Erythroblast (primary cell): ENCODE measurements at places on chromosomes 3 and 15.

DNA sequence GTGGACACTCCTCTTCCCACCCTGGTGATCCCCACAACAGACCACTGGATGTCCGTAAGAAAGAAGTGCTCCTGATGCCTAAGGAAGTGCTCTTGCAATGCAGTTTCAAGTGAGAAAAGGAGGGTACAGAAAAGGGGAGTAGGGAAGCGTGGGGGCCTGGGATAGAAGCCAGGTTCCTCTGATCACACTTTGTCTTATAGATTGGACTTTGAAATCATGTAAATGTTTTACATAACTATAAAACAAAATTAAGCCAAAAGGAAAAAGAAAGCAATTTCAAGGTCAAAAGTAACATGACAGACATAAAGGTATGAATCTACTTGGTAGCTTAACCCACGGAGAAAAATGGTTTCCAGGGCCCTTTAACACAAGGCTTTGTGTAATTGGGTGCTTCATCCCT, 107.3 kb upstream of the TRPM1 start:
- no peak for DNase-seq

GRCh38 chr15:51678096-51678495, 3.2 kb upstream of the SCG3 start:
- no peak for DNase-seq

DNA sequence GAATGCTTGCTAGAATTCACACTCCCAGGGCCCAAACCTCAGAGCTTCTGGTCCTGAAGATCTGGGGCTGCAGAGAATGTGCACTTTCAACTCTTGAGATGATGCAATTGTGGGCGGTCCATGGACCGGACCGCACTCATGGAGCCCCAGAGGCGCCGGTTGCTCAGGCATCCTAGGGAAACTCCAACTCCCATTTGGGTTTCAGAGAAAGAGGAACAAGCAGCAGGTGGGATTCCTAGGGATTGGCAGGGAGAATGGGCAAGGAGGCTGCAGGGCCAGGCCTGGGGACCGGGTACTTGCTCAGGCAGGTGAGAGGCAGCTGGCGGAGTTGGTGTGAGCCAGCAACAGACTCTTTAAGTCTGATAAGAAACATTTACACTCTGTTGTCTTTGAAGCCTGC, 3.5 kb downstream of the NOX5 start:
- no peak for DNase-seq

DNA sequence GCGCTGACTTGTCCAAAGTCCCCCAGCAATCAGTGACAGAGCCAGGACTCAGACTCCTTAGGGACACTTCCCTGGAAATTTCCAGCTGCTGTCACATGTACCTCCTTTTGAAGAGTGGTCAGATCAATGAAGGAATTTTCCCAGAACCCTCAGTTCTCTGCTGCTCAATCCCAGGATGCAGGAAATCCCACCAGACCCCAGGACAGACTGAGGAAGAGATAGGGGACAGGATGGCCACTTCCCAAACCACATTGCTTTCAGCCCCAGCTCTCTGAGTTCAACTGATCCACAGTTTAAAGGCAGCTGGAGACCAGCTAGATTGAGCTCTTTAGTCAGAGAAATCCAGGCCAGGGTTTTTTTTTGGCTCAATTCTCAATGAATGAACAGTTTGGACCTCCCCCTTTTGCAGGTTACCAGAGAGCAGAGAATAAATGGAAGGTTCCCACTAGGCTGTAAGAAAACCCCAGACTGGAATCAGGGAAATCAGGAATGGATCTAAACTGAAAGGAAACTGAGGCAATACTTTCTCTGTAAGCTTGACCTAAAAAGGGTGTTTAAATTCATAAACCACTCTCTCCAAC, 1.5 kb downstream of the CYP1A1 start:
- no peak for DNase-seq

- DNase-seq = no peak
Observed at GRCh38 chr15:65653801-65654521, 32.2 kb downstream of the SLC24A1 start.

GRCh38 chr3:132703733-132704132, 18.5 kb downstream of the NPHP3 start:
- DNase-seq = no peak

DNA sequence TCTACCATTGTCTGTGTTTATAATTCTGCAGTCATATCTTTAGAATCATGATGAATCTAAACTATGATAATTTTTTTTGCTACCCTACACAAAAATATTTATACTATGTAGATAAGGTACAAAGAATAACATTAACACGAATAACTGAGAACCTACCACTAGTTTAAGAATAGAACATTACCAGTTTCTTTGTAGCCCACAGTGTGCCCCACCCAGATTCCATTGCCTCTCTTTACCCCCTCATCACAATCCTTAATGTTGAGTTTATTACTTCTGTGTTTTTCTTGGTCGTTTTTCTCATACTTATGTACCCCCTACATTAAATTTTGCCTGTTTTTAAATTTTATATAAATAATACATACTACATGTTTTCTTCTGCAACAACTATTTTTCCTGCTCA, 140.5 kb downstream of the BBX start:
- DNase-seq = no peak

- DNase-seq = no peak
Observed at GRCh38 chr3:55330756-55331155, 156.3 kb downstream of the WNT5A start.

DNA sequence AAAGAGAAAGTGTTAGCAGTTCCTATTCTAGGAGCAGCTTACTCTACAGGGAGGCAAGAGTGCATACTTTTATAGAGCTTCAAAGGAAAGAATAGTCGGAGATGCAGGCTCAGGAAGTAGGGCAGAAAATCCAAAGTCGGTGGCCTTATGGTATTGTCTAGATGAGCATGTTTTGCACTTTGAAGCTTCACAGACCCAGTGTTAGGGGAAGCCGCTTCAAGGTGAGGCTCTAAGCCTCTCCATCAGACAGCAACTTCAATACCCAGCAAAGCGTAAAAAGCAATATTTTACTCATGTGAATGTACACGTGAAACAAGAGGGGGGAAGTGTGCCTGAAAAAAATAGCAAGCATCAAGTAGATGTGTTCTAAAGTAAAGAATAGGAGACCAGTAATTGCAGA, 125.6 kb upstream of the RASGRP1 start:
- DNase-seq = no peak

DNA sequence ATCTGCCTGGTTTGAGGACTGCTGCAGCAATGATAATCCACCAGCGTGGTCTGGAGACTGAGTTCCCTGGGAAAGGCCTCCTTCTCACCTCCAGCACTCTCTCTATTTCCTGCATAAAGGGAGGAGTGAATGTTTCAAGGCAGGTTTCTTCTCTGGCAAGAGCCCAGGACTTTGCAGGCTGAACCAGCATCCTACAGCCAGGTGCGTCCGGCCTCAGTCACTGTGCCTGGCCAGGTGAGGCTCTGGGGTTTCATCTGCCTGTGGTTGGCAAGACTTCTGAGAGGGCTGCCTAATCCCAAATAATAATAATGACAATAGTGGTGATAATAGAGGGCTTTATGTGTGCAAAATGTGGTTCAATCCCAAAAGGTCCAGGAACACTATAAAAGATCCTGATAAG, 269.0 kb upstream of the TBC1D5 start:
- DNase-seq = no peak

DNA sequence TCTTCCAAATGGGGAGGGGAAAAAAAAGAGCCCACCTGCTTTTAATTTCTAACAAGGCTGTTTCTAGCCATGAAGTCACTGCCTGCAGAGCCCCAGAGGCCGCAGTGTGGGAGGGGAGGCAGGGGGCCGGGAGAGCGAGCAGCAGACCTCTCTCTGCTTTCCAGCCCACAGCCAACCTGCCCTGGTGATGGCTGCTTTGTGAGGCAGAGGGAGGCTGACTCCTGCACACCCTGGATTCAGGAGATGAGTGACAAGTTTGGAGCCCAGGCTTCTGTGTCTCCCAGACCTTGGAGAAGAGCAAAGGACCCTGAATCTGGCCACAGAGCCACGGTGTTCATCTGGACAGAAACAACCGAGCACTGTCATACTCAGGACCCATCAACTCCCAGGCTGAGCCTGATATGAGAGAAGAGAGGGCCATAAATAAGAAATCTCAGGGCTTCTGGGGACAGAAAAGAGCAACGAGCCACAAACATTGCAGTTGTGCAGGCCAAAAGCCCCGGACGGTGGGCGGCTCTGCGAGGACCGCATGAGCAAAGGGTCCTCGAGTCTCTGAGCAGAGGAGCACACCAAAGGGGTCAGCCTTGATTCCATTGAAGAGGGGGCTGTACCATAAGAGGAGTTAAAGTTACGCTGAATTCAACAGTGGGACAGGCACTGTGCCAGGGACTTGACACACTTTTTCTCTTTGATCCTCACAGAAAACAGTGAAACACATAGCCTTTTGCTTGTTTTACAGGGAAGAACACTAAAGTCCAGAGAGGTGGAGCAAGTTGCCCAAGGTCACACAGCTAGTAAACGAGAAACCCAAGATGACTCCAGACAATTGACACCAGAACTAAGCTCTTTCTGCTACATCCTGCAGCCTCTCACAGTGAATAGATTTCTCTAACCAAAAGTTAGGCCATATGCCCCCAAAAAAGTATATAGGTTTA, 97.2 kb downstream of the SEMA5B start:
- DNase-seq = no peak

GRCh38 chr3:66037330-66037985, 1.3 kb downstream of the MAGI1 start:
- no peak for DNase-seq

GRCh38 chr3:123525433-123525832, 59.4 kb downstream of the HACD2 start:
- DNase-seq = no peak

DNA sequence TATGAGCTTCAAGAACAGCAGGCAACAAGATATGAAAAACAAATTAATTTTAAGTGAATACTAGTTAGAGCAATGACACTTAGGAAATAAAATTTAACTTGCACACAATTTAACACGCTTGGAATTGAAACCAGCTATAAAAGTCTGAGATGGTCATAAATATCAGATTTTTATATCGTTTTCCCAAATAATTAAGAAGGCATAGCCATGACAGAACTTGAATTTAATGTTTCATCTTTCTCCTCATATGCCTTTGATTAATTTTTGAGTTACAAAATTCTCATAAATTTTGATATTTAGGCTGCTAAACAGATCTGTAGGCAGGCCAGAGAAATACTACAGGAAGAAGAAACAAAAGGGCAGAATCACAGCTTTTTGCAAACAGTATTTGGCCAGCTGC, 38.5 kb downstream of the CD200R1L start:
- DNase-seq = no peak

- DNase-seq = no peak
Observed at GRCh38 chr3:112395181-112395895, 62.4 kb downstream of the CD200 start.

DNA sequence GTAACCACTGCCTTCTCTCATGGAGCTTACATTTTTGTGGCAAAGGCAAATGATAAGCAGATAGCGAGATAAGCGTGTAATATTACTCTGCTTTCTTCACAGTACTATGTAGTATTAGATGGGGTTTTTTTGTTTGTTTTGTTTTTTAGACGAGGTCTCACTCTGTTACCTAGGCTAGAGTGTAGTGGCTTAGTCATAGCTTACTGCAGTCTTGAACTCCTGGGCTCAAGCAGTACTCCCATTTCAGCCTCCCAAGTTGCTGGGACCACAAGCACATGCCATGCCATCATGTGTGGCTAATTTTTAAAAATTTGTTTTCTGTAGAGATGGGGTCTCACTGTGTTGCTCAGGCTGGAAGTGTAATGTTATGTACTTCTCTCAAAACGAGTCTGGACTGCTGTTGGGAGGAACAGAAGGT, 22.9 kb downstream of the MBNL1 start:
- DNase-seq = peak; percentile 48

- DNase-seq = no peak
Observed at GRCh38 chr3:155420881-155421486, 127.5 kb upstream of the STRIT1 start.

GRCh38 chr15:58770519-58770856, 614 bp upstream of the MINDY2 start:
- DNase-seq = peak; percentile 78

DNA sequence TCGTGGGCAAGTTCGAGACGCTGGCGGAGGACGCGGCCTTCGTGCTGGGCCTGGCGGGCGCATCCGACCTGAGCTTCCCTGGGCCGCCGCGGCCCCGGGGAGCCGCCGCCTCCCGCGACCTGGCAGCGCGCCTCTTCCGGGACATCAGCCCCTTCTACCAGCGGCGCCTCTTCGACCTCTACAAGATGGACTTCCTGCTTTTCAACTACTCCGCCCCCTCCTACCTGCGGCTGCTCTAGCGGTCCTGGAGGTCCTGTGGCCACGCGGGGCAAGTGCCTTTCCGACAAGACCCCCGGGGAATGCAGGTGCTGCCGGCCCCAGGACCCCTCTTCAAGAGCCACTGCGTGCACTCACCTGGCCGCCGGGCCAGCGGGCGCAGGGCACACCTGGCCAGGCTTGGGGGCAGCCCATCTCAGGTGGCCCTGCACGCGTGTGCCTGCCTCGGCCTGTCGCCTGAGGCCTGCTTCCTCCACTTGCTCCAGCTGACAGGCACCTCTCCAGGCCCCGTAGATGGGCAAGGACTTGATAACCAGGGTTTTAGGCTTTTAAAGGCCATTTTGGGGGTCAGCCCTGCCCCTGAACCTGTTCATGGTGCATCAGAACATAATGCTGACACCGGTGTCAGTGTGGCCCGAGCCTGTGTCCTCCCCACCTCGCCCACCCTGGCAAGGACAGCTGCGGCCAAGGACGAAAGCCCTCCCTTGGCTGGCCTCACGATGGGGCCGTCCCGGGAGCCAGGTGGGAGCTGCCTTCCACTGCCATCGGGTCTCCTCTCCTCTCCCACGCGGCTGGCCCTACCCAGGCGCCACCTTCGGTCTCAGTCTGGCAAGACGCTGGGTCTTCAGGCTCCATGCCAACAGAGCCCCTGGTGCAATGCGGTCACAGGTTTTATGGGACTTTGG, 16.1 kb downstream of the C3orf22 start:
- DNase-seq = no peak

DNA sequence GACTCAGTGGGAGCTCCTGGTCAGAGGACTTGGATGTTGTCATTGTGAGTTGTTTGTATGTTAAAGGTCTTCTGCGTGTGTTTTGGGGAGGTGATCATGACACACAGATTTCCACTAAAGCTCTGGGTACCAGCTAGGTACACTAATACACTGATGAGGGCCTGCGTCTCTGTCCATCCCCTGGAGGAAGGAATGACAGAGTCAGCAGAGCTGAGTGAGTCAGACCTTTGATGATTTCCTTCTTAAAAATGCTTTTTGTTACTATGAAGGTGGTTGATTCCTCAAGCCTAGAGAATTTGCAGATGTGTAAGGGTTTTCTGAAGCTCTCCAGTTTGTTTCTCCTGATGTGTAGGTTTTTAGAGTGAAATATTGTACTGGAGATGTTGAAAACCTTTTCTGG, 424.1 kb upstream of the TPM1 start:
- DNase-seq = no peak

GRCh38 chr15:28978661-28979060, 92.9 kb downstream of the APBA2 start:
- no peak for DNase-seq

- DNase-seq = no peak
Observed at GRCh38 chr15:70478251-70478990, 284.9 kb downstream of the UACA start.

- no peak for DNase-seq
Observed at GRCh38 chr3:183808355-183808754, 17.0 kb downstream of the MAP6D1 start.

GRCh38 chr3:161275919-161276318, 54.8 kb downstream of the NMD3 start:
- no peak for DNase-seq

- DNase-seq = no peak
Observed at GRCh38 chr15:57133127-57133968, 214.9 kb downstream of the TCF12 start.

GRCh38 chr15:41930221-41930866, 36.5 kb upstream of the SPTBN5 start:
- no peak for DNase-seq
